Muscle of back (tissue), 13 donors: ENCODE measurements at places on chromosomes 3 and 15. TPM values are rescaled to one million over a fixed set of nuclear protein-coding genes. Genes with fewer than 3 reads are reported as not detected.

FEZF2 gene
- 0.08 TPM for polyA plus RNA-seq

FAM174B gene
- polyA plus RNA-seq: 13.6 TPM

SCN11A gene
- polyA plus RNA-seq: 6.4 TPM

SLC51A gene
- polyA plus RNA-seq: 8.4 TPM

ROBO2 gene
- polyA plus RNA-seq: 7.1 TPM

ITIH1 gene
- not detected for polyA plus RNA-seq

RHO gene
- 0.14 TPM for polyA plus RNA-seq

TMEM45A gene
- 16.0 TPM for polyA plus RNA-seq

GOLGA8H gene
- 0.42 TPM for polyA plus RNA-seq

UNC45A gene
- polyA plus RNA-seq: 25.4 TPM

VGLL3 gene
- polyA plus RNA-seq: 30.5 TPM

NEK11 gene
- polyA plus RNA-seq: 8.6 TPM

MUSTN1 gene
- 94.0 TPM for polyA plus RNA-seq

GNAI2 gene
- 172 TPM for polyA plus RNA-seq

NPAP1 gene
- 0.07 TPM for polyA plus RNA-seq

OXTR gene
- 5.4 TPM for polyA plus RNA-seq

EOMES gene
- not detected for polyA plus RNA-seq

ACTL6A gene
- polyA plus RNA-seq: 51.8 TPM

TBC1D2B gene
- polyA plus RNA-seq: 34.5 TPM

MYZAP gene
- 3.7 TPM for polyA plus RNA-seq

APBA2 gene
- 3.3 TPM for polyA plus RNA-seq

KLHL6 gene
- polyA plus RNA-seq: 1.4 TPM

CP gene
- 2.2 TPM for polyA plus RNA-seq

RBP2 gene
- 0.46 TPM for polyA plus RNA-seq

COL8A1 gene
- polyA plus RNA-seq: 1.3 TPM

CYFIP1 gene
- polyA plus RNA-seq: 53.8 TPM

SKOR1 gene
- 0.44 TPM for polyA plus RNA-seq

NOX5 gene
- polyA plus RNA-seq: 0.11 TPM

SYNM gene
- 67.9 TPM for polyA plus RNA-seq

OR5K4 gene
- not detected for polyA plus RNA-seq

BOC gene
- 51.3 TPM for polyA plus RNA-seq

FBXW12 gene
- 0.20 TPM for polyA plus RNA-seq

ACSBG1 gene
- 0.15 TPM for polyA plus RNA-seq

LRRC34 gene
- 3.4 TPM for polyA plus RNA-seq

CATSPER2 gene
- polyA plus RNA-seq: 1.1 TPM

SNRPA1 gene
- 56.4 TPM for polyA plus RNA-seq

IL17RB gene
- polyA plus RNA-seq: 3.4 TPM

PRSS50 gene
- 0.15 TPM for polyA plus RNA-seq

FOXB1 gene
- polyA plus RNA-seq: not detected

TEX264 gene
- 21.5 TPM for polyA plus RNA-seq

ITPR1 gene
- 20.8 TPM for polyA plus RNA-seq

PAQR5 gene
- 0.25 TPM for polyA plus RNA-seq

CCR9 gene
- polyA plus RNA-seq: not detected

ARPP21 gene
- polyA plus RNA-seq: 163 TPM
